ENCODE measurements at places on chromosomes 2 and 18. TPM values are rescaled to one million over a fixed set of nuclear protein-coding genes. Genes with fewer than 3 reads are reported as not detected.

DNA sequence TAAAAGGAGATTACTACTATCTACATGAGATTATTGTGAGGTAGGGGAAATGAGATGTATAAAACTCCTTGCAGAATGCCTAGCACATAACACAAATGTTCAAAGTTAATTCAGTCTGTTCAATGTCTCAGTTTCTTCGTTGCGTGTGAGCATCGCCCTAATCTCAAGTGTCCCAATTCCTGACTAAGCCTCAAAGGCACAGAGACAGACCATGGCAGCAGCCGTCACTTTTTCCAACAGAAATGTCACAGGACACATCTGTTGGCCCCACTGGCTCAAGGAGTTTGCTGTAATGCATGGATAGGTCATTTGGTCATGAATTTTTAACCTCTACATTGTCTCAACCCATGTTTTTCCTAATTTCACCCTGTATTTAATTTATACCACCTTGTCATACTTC lies 75.3 kb downstream of the STK39 start:
- DNase-seq = no peak

- DNase-seq = no peak
Observed at GRCh38 chr2:122999258-122999657, 1025.8 kb upstream of the CNTNAP5 start.

DNA sequence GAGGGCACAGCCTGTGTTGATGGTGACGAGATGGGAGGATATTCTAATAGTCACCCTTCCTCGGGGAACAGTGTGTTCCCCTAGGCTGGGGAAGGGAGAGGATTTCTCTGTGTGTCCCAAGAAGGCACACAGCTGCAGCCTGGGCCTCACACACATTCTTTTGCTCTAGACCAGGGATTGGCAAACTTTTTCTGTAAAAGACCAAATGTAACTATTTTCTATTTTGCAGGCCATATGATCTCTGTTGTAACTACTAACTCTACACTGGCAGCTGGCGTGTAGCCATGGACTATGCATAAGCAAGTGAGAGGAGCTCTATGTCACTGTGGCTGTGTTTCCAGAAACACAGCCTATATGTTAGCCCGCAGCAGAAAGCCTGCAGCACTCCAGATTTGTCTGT lies 65.8 kb downstream of the ARHGAP28 start:
- no peak for DNase-seq

- DNase-seq = no peak
Observed at GRCh38 chr2:121562269-121563176, 31.8 kb downstream of the RNU4ATAC start.

DNA sequence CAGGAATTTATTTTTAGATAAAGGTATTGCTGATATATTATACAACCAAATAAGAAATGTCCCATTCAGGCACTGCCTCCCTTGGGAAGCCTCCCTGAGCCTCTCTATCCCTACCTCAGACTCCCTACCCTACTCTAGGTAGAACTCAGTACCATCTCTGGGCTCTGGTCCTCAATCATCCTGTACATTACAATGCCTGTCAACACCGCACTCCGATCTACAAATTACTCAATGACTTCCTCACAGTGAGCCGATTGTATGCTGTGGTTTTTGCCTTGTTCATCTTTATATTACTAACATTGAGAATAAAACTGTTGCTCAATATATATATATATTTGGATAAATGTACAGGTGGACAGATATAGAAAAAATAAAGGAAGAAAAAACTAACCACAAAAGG lies 207.5 kb downstream of the STK39 start:
- DNase-seq = no peak

DNA sequence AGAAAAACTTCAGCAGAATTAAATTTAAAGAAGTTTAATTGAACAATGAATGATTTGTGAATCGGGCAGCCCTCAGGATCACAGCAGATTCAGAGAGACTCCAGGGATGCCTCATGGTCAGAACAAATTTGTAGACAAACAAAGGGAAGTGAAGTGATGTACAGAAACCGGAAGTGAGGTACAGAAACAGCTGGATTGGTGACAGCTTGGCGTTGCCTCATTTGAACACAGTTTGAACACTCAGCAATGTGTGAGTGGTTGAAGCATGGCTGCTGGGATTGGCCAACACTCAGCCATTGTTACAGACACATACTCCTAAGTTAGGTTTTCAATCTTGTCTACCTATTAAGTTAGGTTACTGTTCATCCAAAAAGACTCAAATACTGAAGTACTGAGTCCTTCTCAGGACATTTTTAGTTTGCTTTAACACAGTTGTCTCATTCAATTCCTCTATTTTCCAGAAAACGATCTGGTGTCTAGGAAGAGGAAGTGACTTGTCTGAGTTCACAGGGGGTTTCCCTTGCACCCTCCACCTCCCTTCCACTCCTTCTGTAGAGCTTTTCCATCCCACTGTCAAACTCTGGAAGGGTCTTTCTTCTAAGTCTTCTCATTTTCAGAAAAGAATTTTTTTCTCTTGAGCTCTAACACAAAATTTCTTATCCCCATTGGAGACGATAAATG lies 137.9 kb downstream of the SLC4A3 start:
- no peak for DNase-seq

DNA sequence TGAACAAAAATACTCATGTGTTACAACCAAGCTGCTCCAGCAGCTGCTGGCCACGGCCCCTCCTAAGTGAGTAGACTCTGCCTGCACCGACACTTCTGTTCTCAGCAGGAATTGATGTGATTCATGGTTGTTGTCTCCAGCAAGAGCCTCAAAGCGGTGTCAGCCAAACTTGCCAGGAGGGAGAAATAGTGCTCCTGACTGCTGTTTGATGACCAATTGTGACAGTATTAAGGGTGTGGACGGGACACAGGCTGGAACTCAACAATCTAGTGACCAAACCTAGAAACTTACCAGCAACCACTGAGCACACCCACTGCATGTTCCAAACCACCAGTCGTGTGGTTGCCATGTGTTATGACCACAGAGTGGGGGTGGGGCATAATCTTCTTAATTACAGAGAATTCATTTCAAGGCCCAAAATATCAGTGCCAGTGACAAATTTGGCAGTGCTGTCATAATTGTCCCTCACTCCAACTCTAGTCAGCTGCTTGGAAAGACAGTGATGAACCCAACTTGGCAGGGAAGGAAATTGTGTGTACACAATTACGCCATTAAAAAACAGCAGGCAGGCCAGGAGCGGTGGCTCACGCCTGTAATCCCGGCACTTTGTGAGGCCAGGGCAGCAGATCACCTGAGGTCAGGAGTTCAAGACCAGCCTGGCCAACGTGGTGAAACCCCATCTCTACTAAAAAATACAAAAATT lies 30.4 kb downstream of the FBLN7 start:
- no peak for DNase-seq

DNA sequence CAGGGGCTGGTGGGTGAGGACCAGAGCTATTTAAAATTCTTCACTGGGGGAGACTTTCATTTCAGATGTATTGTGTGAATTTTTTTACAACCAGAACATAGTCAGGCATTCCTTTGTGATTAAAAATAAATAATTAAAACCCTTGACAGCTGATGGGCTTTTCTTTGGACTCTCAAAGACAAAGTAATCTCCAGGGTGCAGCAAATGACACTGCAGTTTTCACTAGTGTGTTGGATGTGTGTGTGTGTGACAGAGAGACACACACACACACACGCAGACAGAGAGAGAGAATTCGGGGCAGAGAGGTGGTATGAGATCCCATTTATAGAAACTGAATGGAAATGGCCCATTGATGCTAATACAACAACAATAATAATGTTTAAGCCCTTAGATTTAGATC lies 10.3 kb upstream of the GALNT14 start:
- DNase-seq = no peak

- DNase-seq = no peak
Observed at GRCh38 chr2:26914659-26915310, 55.7 kb upstream of the MAPRE3 start.

- DNase-seq = no peak
Observed at GRCh38 chr2:30862054-30862651, 54.9 kb upstream of the CAPN13 start.

DNA sequence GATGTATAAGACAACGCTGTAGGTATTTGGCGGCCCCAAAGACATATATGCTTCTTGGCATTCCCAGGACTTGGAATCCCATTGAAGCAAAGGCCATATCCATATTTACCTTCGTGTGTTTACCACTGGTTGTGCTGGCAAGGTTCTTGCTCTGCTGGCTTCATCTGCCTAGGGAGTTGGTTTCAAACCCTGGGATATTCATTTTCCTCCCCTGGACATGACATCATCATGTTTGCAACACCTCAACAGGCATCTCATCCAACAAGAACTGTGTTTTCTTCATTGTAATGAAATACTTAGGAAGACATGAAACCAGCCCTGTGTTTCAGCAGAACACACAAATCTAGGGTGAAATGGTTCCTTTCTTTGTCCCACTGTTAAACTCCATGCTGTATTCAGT lies 77.9 kb upstream of the PHLPP1 start:
- no peak for DNase-seq

DNA sequence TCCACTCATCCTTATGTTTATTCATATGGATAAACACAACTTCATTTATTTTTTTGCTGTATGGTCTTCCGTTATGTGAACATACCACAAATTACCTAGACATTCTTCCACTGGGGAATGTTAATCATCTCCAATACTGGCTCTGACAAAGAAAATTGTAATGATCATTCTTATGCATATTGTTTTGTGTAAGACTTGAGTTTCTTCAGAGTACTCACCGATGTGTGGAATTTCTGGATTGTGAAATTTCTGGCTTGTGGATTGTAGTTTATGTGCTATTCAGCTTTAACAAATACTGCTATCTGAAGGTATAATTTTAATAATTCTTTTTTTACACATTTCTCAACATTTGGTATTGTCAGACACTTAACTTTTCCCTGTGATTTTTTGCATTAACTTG lies 212.2 kb upstream of the THUMPD2 start:
- no peak for DNase-seq

DNA sequence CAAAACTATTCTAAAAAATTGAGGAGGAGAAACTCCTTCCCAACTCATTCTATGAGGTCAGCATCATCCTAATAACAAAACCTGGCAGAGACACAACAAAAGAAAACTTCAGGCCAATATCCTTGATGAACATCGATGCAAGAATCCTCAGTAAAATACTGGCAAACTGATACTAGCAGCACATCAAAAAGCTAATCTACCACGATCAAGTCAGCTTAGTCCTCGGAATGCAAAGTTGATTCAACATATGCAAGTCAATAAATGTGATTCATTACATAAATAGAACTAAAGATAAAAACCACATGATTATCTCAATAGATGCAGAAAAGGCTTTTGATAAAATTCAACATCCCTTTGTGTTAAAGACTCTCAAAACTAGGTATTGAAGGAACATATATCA lies 63.1 kb downstream of the EHBP1 start:
- DNase-seq = no peak

RESP18 gene
- not detected for total RNA-seq

SLC30A3 gene
- 0.27 TPM for total RNA-seq

CRYGC gene
- total RNA-seq = not detected

GPR155 gene
- total RNA-seq = 1.7 TPM
